ENCODE measurements at places on chromosomes 7 and 10.

- DNase-seq: peak; percentile 62
These were observed 115.3 kb downstream of the DGKI start for GRCh38 chr7:137731436-137731835.

- DNase-seq: peak; percentile 68
These were observed 95.7 kb downstream of the DNAJB6 start for GRCh38 chr7:157432541-157432956.

- DNase-seq: no peak
These were observed 47.9 kb upstream of the EN2 start for GRCh38 chr7:155409980-155410379.

DNA sequence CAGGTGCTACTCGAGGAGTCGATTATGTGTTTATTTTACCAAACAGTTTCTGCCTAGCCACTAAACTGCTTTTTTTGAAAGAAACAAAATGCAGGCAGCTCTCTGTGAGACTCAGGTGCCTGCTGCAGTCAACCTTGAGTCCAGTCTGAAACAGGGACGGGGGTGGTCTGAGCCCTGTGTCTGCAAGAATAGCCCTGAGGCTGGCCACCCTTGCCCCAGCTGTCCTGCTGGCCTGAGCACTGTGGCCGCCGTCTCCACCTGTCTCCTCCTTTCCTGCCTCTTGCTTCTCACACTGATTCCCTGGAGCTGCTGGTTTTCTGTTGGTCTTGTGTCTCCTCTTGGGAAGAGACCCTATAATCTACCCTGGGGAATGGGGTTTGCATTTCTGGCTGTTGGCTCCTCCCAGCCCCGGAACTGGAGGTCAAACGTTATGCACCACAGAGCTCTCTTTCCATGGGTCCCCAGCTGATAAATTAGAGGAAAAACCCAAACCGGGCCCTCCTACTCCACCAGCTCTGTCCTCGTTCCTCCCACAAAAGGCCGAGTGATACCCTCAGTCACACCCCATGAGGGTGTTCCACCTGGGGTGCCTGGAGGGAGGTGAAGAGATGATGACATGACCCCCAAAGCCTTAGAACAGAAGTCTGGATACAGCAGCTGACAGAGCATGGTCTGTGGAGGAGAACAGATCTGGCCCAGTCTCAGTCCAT lies 15.0 kb upstream of the SLC18A3 start:
- DNase-seq: no peak

GRCh38 chr7:128139406-128139805 lies 101.7 kb upstream of the LEP start:
- DNase-seq: no peak

DNA sequence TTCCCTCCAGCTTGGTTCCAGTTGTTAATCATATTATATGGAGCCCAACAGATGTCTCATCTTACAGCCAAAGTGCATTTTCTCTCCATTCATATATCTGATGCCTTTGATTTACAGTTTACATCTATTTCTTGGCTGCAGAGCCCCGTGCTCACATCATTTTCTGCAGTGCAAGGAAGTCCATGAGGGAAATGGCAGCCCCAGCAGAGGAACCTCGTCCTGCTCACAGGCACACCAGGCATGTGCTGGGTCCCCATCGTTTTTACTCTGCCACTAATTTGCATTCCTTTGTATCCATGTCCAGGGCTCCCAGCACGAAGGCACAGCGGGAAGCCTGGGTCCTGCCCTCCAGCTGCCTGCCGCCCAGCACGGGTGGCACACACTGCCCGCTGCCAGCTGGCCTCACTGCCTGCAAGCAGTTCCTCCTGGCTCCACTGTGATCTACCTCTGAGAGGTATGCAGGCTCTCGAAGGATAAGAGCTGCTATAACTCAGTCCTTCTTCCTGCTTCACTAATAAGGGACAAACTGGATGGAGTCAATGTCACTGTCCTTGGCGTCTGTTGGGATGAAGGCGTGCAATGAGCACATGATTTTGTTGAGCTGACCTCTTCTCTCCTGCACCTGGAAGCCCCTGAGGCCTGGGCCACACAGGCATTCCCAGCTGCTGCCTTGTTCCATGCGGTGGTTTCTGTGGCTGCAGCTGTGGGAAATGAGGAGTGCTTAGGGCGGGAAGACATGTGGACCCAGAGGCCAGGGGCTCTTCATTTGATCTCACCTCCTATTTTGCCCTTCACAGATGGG lies 583.6 kb upstream of the MGMT start:
- no peak for DNase-seq

DNA sequence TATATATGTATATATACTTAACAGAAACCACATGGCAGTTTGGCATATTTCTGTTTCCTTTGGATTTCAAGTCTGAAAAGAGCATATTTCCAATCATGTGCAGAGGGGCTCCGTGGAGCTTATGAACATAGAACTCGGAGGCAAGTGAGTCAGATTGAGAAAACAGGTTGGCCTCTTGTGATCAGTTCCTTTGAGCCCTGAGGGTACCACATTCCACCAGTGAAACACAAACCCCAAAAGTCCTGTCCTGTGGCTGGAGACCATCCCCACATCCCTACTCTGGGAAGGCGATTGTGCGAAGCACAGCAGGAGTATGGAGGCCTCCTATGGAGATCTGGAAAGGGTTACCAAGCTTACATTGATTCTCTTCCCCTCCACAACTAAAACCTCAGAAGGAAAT lies 196.7 kb upstream of the TMEM72 start:
- no peak for DNase-seq

DNA sequence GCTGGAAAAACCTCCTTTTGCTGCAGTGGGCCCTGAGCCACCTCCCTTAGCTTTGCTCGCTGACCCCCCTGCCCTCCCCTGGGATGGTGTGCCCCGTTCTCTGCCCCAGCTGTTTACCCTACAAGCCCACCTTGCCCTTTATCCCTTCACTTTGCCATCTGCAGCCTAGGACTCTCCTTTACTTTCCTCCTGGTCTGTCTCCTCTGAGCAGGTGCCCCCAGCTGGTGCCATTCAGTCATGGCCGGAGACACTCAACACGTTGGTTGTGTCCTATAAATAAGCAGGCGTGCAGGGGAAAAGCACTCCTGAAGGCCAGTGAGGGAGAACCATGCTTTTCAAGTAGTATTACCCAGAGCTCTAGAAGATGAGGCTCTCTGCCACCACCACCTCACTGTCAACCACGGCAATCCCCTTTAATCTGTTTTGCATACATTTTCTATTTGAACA lies 6.1 kb downstream of the RASSF4 start:
- no peak for DNase-seq

DNA sequence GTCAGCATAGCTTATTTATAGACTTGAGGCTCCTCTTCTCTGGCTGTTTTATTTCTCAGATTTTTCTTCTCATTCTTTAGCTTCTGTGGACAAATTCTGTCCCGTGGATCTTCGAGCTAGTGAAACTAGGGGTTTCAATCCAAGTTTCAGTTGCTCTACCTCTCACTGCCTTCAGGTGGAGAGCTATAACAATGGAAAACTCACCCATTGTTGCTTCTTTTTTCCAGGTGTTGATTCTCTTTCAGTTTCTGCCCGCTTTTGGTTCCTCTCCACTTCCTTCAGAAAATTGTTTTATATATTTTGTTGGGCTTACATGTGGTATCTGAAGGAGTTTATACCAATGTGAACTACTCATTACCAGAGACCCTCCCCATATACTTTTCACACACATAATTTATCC lies 266.1 kb downstream of the TCF7L2 start:
- no peak for DNase-seq

- no peak for DNase-seq
These were observed 180.6 kb downstream of the ARL4A start for GRCh38 chr7:12868027-12868426.

- DNase-seq: no peak
These were observed 186.1 kb upstream of the SLC26A5 start for GRCh38 chr7:103632005-103632639.

DNA sequence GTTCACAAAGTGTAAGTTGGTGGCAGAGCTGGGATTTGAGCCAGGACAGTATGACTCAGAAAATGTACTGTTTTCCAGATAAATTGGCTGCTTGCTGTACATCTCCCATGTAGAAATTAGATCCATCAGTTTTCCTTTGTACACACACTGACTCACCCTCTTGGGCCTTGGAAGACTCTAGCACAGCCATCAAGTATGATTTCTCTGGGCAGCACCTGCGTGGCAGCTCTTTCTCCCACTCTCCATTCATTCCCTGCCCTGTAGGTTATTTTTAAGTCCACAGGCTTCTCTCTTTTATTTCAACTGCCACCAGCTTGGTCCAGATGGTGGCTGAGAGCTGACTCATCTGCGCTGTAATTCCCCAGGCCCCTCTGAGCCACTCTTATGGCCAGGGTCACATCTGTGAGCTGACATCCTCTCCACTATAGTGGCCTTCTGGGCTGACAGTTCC lies 28.3 kb upstream of the SDK1 start:
- DNase-seq: peak; percentile 41

DNA sequence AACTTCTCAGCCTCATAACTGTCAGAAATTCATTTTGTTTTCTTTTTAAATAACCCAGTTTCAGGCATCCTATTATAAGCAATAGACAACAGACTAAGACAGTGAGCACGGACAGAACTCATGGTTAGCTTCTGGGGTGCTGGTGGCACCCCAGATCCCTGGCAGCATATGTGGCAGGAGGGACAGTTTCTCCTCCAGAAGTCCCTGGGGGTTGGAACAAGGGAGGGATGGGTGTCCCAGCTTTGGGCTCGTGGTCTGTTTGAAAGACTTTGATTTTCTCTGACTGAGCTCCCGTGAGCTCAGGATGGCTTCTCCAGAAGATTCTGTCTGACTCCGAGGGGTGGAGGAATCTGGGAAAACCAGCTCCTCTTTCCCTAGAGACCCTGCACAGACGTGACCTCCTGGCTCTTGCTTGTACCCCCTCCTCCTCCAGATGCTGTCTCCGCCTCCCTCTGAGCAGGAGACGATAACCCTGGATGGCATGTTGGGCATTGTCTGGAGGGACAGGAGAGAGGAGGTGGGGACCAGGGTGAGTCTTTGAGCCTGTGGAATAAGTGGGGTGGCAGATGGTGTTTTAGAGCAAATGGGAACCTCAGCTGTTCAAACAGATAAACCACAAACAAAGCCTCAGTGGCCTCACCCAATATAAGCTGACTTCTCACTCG lies 421.1 kb downstream of the GLRX3 start:
- no peak for DNase-seq

- no peak for DNase-seq
These were observed 117.5 kb downstream of the AHR start for GRCh38 chr7:17415955-17416354.

GRCh38 chr10:100122780-100123179 lies 41.1 kb upstream of the CPN1 start:
- no peak for DNase-seq

- no peak for DNase-seq
These were observed 37.2 kb downstream of the NKX6-2 start for GRCh38 chr10:132748545-132749370.

GRCh38 chr7:4629287-4629895 lies 52.7 kb upstream of the FOXK1 start:
- peak; percentile 61 for DNase-seq

- peak; percentile 39 for DNase-seq
These were observed 30.1 kb downstream of the APBB1IP start for GRCh38 chr10:26468291-26468690.

GRCh38 chr7:70571961-70572360 lies 560.0 kb upstream of the GALNT17 start:
- no peak for DNase-seq

- DNase-seq: peak; percentile 65
These were observed 51.7 kb upstream of the CALD1 start for GRCh38 chr7:134727711-134728110.

- no peak for DNase-seq
These were observed 473.4 kb downstream of the PTPRN2 start for GRCh38 chr7:158114056-158114850.

DNA sequence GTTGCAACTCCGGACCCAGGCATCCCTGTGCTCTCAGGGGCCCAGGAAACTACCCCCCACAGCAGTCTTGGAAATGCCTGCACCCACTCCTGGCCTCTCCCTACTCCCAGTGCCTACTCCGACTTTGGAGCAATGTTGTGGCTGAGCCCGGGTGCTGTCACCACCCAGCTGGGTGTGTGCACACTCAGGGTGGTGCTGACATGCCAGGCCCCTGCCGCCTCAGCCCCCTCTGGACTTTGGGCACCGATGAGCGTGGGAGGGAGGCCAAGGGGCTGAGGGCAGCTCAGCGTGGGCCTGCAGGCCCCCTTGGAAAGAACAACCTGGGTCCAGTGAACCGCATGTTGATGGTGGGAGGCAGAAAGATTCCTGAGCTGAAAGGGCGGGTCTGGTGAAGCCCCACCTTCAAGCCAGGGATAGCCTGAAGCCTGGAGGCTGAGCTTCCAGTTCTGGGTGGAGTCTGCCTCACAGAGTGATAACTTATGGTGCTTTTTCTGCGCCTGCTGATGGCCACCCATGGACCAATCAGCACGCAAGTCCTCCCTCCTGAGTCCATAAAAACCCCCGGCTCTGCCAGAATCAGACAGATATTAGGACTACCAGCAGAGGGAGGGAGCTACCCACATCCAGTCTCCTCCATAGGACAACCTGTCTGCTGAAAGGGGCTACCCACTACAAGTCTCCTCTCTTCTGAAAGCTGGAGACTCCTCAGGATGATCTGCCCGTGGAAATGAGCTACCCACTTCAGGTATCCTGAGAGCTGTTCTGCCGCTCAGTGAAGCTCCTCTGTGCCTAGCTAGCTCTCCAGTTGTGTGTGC lies 380.4 kb upstream of the SORCS1 start:
- DNase-seq: no peak

DNA sequence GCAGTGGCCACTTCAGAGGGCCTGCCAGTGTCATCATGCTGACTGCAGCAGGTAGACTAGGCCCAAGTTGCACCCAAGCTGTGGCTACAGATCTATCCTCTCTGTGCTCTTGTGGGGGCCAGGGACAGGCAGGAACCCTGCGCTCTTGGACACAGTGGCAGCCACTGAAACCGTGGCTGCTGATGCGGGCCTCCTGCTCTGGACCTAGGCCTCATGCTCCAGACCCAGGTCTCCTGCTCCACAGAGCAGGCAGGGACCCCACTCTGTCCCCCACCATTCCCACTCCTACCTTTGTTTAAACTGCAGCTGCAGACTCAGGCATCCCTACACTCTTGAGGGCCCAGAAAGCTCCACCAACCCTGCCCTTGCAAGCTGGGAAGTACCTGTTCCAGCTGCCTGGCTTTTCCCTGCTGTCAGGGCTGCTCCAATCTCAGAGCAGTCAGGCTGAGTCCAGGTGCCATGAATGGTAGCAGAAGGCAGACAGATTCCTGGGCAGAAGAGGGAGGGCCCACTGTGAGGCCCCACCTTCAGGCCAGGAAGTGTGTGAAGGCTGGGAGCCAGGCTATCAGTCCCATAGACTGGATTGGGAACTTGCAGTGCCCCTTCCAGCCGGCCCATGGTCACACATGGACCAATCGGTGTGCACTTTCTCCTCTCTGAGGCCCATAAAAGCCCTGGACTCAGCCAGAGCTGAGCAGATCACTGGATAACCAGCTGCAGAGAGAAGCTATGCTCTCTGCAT lies 634.0 kb upstream of the SEMA3D start:
- no peak for DNase-seq

GRCh38 chr7:132511921-132512320 lies 64.3 kb downstream of the PLXNA4 start:
- no peak for DNase-seq
